Stomach (tissue), 19 donors: ENCODE measurements at places on chromosomes 13 and 19. TPM values are rescaled to one million over a fixed set of nuclear protein-coding genes. Genes with fewer than 3 reads are reported as not detected.

MAP4K1 gene
- total RNA-seq, result 1.2 TPM

UGGT2 gene
- 112 TPM for total RNA-seq

RFXAP gene
- total RNA-seq, result 12.3 TPM

NCLN gene
- total RNA-seq, result 16.7 TPM

EVI5L gene
- total RNA-seq, result 8.6 TPM

S1PR5 gene
- not detected for total RNA-seq

ZNF471 gene
- total RNA-seq, result 9.0 TPM

RNF225 gene
- total RNA-seq, result not detected

IFNL1 gene
- not detected for total RNA-seq

SMIM44 gene
- total RNA-seq, result not detected

ZNF28 gene
- 3.2 TPM for total RNA-seq

PTPRH gene
- total RNA-seq, result 44.6 TPM

ALDH16A1 gene
- total RNA-seq, result 27.9 TPM

NECTIN2 gene
- 160 TPM for total RNA-seq

ENOX1 gene
- total RNA-seq, result 2.5 TPM

CGB3 gene
- not detected for total RNA-seq
